Activated naive CD4-positive, alpha-beta T cell (primary cell): ENCODE measurements at places on chromosomes 3 and 15.

- DNase-seq, result no peak
Observed at GRCh38 chr3:66504850-66505641, 4.2 kb upstream of the LRIG1 start.

GRCh38 chr3:62415312-62415801 is 42.0 kb upstream of the FEZF2 start:
- DNase-seq, result no peak

DNA sequence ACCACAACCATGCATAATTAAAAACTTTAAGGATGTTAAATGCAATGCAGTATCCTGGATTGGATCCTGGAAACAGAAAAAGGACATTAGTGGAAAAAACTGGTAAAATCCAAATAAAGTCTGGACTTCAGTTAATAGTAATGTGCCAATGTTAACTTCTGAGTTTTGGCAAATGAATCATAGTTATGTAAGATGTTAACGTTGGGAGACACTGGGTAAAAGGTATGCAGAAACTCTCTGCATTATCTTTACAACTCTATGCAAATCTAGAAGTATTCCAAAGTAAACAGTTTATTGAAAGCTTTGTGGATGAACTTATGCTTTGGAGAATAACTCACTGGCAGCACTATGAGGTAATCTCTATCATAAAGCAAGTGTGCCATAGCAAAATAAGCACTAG is 357.4 kb downstream of the RORA start:
- no peak for DNase-seq

- no peak for DNase-seq
Observed at GRCh38 chr3:187996609-187997008, 157.3 kb upstream of the LPP start.

GRCh38 chr3:71360764-71361163 is 222.8 kb downstream of the FOXP1 start:
- DNase-seq, result no peak

DNA sequence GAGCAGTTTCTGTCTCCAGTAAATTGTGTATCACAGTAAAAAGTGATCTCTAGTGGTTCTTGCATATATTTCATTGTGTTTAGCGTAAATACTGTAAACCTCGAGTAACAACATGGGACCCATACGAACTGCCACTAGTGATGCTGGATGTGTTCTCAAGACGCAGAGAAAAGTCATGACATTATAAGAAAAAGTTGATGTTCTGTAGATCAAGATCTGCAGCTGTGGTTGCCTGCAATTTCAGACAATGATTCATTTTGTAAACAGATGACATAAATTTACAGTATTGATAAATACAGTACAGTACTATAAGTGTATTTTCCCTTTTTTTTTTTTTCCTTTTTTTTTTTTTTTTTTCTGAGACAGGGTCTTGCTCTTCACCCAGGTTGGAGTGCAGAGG is 100.1 kb downstream of the DPH6 start:
- no peak for DNase-seq

DNA sequence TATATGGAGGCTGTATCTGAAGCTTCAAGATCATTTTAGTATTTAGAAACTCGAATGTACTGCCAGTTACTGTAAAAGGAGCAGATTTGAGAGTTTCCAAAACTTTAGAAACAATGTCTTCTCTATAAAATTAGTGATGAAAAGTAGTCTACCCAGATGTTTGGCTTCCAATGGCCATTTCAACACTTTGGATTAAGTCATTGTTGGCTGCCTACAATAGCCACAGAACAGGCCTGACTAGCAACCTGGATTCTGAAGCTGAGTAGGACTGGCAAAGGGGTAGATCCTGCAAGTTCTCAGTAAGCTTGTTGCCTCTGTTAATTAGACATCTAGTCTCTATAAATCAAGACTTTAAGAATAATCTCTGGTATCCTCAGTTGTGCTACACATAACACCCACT is 239.0 kb upstream of the KCNMB2 start:
- DNase-seq, result no peak
